ENCODE measurements at places on chromosomes 1 and 21. TPM values are rescaled to one million over a fixed set of nuclear protein-coding genes. Genes with fewer than 3 reads are reported as not detected.

DNA sequence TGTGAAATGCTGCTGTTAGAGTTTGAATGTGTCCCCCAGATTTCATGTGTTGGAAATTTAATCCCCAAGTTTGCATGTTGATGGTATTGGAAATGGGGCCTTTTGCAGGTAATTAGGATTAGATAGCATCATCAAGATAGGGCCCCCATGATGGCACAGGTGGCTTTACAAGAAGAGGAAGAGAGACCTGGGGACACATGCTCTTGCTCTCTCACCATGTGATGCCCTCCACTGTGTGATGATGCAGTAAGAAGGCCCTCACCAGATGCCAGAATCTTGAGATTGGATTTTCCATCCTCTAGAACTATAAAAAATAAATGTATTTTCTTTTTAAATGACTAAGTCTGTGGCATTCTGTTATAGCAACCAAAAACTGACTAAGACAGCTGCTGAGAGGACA, 57.0 kb upstream of the NEK7 start:
- H3K4me1 ChIP-seq, result no peaks in the 10 kb centered on the region
- no peak overlapping the region for H3K4me3 ChIP-seq
- H3K27me3 ChIP-seq, result no peaks in the 10 kb centered on the region
- H3K36me3 ChIP-seq, result no peaks in the 10 kb centered on the region

SZRD1 gene
- total RNA-seq, result 93.8 TPM

PIK3R3 gene
- total RNA-seq, result 2.2 TPM

C1orf141 gene
- not detected for total RNA-seq

MAP3K6 gene
- total RNA-seq, result 11.7 TPM

DNA sequence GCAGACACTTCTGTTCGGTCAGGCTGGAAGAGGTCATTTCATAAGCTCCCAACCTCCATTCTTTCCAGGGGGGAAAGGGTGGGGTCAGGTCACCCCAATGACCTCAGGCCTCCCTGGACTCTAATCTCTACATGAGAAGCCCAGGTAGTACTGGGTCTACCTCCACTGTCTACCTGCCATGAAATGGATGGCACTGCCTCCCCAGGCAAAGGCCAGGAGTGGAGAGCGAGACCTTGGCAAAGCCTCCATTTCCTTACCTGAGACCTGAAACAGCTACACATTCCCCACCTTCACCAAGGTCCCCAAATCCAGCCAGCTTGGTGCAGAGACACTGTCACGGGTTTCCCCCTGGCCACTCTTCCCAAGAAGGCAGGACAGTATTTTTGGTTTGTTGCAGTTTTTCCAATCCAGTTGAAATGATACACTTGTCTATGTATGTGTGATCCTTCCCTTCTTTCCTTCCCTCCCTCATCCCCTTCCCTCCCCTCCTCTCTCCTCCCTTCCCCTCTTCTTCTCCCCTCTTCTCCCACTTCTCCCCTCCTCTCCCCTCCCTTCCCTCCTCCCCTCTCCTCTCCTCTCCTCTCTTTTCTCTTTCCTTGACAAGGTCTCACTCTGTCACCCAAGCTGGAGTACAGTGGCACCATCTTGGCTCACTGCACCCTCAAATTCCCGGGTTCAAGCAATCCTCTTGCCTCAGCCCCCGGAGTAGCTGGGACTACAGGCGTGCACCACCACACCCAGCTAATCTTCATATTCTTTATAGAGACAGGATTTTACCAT, 16.1 kb downstream of the BTG2 start:
- no peak for DNase-seq
- H3K36me3 ChIP-seq, result no peaks in the 10 kb centered on the region
- peak overlapping the region; percentile 31 for H3K27ac ChIP-seq
- H3K27me3 ChIP-seq, result no peaks in the 10 kb centered on the region

DNA sequence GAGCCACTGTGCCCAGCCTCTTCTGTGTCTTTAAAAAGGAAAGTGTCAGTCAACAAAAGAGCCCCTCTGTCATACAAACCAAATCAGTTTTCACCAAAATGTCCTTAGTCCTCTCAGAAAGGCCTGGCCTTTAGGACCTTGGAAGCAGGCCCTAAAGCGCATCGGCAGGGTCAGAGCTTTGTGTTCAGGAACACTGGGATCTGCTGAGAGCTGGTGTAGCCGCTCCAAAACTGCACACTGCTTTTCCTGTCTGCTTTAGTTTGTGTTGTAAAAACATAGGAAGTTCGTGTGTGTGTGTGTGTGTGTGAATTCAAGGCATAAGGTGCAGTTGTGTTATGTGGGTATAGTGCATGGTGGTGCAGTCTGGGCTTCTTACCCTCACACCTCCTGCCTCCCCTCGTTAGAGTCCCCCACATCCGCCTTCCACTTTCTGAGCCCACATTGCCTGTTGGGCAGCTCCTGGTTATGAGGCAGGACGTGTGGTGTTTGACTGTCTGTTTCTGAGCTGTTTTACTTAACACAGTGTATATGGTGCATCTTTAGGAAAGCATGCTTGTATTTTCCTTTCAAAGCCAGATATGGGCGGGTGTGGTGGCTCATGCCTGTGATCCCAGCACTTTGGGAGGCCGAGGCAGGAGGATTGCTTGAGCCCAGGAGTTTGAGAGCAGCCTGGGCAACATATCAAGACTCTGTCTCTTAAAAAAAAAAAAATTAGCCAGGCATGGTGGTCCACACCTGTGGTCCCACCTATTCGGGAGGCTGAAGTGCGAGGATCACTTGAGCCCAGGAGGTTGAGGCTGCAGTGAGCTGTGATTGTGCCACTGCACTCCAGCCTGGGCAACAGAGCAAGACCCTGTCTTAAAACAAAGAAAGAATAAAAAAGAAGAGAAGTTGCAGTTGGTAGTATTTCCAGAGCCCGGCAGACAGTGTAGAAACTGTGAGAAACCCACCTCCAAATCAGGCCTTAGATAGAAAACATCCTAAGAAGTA, 12.4 kb downstream of the IBA57 start:
- DNase-seq, result no peak
- H3K4me1 ChIP-seq, result no peaks in the 10 kb centered on the region
- no peak overlapping the region for H3K27ac ChIP-seq
- no peak overlapping the region for H3K4me3 ChIP-seq
- no peaks in the 10 kb centered on the region for H3K27me3 ChIP-seq

OR2L8 gene
- not detected for total RNA-seq

GRCh38 chr1:25003457-25004190, 73.5 kb upstream of the RUNX3 start:
- H3K27ac ChIP-seq, result no peak overlapping the region
- no peaks in the 10 kb centered on the region for H3K36me3 ChIP-seq
- H3K27me3 ChIP-seq, result no peaks in the 10 kb centered on the region
- no peaks in the 10 kb centered on the region for H3K4me1 ChIP-seq

Measured in Caco-2 (cell line).